ENCODE measurements at places on chromosomes 1 and 21. TPM values are rescaled to one million over a fixed set of nuclear protein-coding genes. Genes with fewer than 3 reads are reported as not detected.

DNA sequence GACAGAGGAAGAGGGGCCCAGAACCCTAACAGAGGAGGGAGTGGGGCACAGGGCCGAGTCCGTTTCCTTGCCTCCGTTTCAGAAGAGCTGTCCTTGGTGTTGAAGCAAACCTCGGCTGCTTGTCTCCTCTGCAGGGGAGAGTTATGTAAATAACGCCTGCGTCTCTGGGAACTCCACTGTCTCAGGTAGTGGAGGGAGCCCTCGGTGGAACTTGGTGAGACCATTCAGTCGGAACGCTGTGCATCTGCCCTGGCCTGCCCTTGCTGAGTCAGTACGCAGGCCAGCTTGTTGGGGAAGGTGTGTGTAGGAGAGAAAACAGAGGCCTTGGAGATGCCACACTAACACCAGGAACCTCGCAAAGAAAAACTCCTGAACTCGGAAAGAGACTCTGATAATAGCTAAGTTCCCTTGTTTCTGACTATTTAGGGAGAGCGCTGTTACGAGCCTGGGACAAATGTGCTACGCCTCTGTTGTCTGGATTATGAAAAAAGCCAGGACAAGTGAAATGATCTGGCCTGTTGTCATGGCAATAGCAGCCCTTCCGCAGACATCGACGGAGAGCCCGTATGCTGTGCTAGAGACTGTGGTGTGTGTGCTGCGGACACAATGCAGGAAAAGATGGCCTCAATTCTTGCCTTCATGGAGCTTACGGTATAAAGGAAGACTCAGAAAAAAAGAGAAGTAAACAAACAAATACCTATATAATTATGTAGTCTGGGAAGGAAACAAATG is 94.6 kb upstream of the AKT3 start:
- H3K27ac ChIP-seq: no peak overlapping the region
- no peaks in the 10 kb centered on the region for H3K4me1 ChIP-seq
- no peak overlapping the region for H3K4me3 ChIP-seq
- peaks cover 5% of the 10 kb centered on the region for H3K27me3 ChIP-seq
- no peaks in the 10 kb centered on the region for H3K36me3 ChIP-seq

GRCh38 chr1:47738560-47739182 is 258.5 kb downstream of the TRABD2B start:
- H3K27me3 ChIP-seq: peaks cover 17% of the 10 kb centered on the region
- H3K27ac ChIP-seq: no peak overlapping the region
- no peaks in the 10 kb centered on the region for H3K4me1 ChIP-seq
- DNase-seq: no peak

The TM2D1 gene
- 47.8 TPM for total RNA-seq

The SPSB1 gene
- 14.7 TPM for total RNA-seq

The ZBED6 gene
- 33.4 TPM for total RNA-seq

DNA sequence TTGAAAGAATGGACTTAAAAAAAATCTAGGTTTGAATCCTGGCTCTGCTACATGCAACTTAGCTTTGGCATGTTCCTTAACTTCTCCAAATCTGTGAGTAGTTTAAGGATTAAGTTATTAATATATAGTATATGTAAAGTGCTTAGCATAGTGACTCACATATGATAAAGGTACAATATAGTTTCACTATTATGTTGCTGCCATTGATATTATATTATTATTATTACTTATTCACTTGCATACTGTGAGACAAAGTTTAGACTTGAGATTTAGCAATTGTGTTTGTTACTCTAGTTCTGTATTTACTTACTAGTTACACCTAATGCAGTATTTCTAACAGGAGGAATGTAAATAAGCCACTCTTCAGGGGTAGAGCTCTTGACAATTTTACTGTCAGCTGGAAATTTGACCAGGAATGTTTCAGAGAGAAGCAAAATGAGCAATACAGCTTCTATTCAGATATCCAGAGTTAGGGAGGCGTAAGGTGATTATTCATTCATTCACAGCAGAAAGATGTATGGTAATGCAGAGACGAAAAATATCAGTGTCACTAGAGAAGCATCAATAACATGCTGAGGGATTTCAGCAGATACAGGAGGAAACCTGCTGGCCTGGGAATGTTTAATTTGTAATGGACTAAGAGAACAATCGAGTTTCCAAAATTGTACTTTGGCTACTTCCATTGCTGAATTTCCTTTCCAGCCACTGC is 25.5 kb downstream of the RGS7 start:
- H3K27me3 ChIP-seq: no peaks in the 10 kb centered on the region
- DNase-seq: no peak
- H3K4me3 ChIP-seq: no peak overlapping the region
- H3K36me3 ChIP-seq: no peaks in the 10 kb centered on the region
- no peaks in the 10 kb centered on the region for H3K4me1 ChIP-seq

Data from lower lobe of right lung (tissue), 2 donors.